Stimulated activated CD8-positive, alpha-beta memory T cell treated with anti-CD3 and anti-CD28 coated beads, Interleukin-4, amount 100 ng/mL, for 24 hours (primary cell): ENCODE measurements at places on chromosomes 2 and 18.

DNA sequence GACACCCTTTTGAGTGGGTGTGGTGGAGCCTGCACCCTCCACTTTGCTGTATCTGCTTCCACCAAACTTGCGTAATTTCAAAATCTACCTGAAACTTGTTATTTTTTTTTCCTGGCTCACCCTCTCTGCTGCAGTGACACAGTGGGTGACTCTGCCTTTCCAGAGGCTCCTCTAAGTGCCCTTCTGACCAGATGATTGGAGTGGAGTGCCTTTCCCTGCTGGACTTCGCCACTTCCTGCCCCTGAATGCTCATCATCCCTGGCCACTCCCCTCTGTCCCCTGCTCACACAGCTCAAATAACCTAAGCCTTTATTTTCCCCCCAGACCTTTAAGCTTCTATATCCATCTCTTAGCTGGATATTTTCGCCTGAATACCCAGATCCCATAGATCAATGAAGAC lies 777.5 kb upstream of the ID2 start:
- DNase-seq = no peak

- no peak for DNase-seq
Observed at GRCh38 chr2:166625670-166626069, 131.6 kb upstream of the SCN7A start.

- no peak for DNase-seq
Observed at GRCh38 chr2:217466104-217466503, 536.7 kb downstream of the TNS1 start.

DNA sequence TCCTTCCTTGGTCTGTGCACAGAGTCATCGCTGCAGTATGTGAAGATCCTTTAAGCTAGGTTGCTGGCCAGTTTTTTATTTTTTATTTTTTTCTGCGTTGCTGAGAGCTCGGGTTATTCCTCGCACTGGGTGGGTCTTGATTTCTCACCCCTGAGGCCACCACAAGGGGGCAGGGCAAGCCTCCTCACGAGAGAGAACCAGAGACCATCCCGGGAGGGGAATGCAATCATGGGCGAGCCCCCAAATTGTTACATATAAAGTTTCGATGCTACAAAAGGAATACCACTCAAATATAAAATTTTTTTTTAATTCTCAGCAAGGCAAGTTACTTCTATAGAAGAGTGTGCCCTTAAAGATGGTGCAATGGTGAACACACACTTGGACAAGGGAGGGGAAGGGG lies 24.9 kb downstream of the HTR2B start:
- no peak for DNase-seq

DNA sequence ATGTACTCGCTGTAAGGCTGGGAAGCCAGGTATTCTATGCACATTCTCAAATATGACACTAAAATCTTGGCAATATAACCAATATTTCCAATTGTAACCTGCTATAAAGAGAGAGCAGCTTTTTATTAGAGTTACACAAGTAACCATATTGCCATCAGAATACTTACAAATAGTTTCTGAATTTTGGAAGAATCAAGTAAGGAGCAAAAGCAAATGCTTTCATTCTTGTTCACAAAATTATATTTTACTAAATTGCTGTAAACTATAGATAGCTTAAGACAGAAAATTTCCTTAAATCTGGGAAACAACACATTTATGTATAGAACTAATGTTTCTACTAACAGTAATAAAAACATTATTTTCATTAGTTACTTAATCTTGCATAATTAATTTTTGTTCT lies 77.2 kb downstream of the EFEMP1 start:
- no peak for DNase-seq

DNA sequence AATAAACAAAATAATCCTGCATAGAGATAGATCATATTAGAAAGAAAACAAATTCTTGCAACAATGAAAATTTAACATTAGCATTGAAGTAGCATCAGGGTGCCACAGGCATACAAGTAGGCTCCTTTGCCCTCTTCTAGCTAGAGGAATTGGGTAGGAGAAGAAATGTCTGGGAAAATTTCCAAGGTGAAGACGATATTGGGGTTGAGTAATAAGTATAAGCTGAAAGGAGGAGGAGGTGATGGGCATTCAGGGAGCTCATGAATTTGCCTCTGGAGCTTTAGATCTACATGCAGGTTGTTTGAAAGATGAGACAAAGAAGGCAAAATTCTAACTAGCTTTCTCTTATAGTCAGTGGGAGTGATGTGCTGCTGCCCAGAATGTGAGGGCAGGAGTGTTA lies 504.9 kb downstream of the CCDC85A start:
- DNase-seq = no peak

- peak; percentile 80 for DNase-seq
Observed at GRCh38 chr2:27890146-27890923, at the start of the genes BABAM2 and RBKS. Gene BABAM2 (plus strand): TSS chr2:27890729. CDS start chr2:27894557, 3,828 bp downstream. Gene RBKS (minus strand): TSS chr2:27890387. CDS start chr2:27890345, 42 bp downstream.

- no peak for DNase-seq
Observed at GRCh38 chr2:220662431-220662830, 909.7 kb downstream of the EPHA4 start.

GRCh38 chr2:238098901-238099713 lies 1.0 kb upstream of the ESPNL start:
- no peak for DNase-seq

DNA sequence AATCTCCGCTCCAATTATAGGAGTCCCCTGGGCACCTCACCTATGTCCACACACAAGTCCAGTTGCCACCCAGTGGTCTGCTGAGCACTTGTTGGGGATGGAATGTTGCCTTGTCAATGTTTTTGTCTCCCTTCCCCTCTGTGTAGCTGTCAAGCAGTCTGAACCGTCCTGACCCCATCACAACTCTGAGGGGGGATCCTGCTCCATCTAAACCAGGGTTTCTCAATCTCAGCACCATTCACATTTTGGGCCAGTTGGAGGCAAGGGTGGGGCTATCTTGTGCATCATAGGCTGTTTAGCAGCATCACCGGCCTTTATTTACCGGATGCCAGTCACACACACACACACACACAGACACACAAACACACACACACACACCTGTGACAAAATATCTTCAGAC lies 53.0 kb downstream of the CYP26B1 start:
- DNase-seq = no peak

GRCh38 chr2:169018390-169018789 lies 12.7 kb downstream of the ABCB11 start:
- DNase-seq = no peak

DNA sequence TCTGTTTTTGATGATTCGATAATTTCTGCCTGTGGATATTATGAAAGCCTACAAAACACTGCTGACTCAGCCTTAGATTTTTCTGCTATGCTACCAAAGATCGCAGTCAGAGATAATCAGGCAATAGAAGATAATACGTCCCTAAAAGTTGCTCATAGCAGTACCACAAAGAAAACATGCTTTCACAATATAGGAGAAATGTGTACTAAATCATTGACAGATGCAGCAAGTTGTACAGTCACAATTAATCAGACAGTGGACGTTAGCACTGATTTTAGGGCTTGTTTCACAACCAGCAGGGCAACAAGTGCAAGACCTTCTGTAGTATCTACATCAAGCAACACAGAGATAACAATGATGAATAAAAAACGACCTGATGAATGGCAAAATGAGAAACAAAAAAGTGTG lies 19.5 kb downstream of the RBM44 start:
- DNase-seq = no peak

GRCh38 chr2:203951366-203951902 lies 14.9 kb downstream of the ICOS start:
- DNase-seq = no peak

GRCh38 chr18:13712400-13713131 lies 13.8 kb downstream of the FAM210A start:
- DNase-seq = no peak

GRCh38 chr2:174957050-174957449 lies 48.1 kb downstream of the CHN1 start:
- DNase-seq = no peak

- DNase-seq = no peak
Observed at GRCh38 chr2:25692737-25693445, 19.5 kb upstream of the DTNB start.

- DNase-seq = no peak
Observed at GRCh38 chr2:44774826-44775492, 166.5 kb upstream of the SIX3 start.

DNA sequence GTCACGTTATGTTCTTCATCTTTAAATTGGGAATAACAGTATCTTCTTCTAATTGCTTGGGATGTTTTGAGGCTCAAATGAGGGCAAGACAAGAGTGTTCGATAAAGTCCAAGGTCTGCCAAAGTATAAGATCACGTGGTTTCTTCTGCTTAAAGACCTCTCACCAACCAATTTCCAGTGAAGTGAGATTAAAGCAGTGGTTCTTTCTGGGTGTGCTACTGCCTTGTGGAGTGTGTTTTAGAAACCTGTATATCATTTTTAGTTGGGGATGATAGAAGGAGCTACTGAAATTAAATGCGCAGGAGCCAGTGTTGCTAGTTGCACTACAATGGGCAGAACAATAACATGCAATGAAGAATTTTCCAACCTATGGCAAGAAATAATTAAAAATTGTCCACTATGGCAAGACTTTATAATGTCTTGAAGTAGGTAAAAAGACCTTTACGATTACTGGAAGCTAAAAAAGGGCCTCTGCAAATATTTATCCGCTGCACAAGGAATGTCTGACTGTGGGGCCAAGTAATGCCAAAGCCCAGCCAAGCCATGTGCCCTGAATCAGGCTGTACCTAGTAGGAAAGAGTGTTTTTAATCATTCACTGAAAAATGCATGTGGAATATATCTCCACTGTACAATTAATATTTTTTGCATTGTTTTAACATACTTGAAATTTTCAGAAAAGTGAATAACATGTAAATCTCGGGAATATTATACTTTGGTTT lies 244.5 kb upstream of the REG3G start:
- DNase-seq = no peak

DNA sequence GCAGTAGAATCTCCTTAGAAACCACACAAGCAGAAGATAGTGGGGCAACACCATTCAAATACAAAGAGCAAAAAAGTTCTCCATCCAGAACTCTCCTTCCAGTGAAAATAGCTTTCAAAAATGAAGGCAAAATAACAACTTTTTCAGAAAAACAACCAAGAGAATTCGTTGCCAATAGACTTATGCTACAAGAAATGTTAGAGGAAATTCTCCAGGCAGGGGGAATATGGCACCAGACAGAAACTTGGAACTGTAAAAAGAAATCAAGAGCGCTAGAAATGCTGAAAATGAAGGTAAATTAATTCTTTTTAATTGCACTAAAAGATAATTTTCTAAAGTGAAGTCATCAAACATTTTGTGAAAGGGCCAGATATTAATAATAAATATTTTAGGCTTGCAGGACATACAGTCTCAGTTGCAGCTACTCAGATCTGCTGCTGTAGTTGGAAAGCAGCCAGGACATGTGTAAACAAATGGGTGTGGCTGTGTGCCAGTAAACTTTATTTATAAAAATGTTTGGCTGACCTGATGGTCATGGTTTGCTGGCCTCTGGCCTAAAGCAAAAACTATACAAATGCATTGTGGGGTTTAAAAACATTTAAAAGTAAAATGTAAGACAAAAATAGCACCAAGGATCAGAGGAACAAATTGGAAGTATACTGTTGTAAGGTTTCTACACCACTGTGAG lies 73.7 kb upstream of the TGFA start:
- DNase-seq = no peak

- no peak for DNase-seq
Observed at GRCh38 chr2:155502766-155503165, 804.3 kb downstream of the KCNJ3 start.

DNA sequence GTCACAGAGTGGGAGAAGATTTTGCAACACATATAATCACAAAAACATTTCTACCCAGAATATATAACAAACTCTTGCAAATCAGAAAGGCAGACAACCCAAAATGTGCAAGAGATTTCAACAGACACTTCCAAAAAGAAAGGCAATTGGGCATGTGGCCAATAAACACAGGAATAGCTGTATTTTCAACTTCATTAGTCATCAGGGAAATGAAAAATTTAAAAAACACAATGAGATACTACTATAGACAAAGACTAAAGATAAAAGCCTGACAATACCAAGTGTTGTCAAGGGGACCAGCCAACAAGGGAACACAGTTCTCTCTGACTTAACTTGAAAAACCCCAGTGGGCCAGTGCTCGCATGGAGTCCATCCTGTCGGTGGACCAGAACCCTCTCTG lies 40.5 kb downstream of the MTHFD2 start:
- no peak for DNase-seq

GRCh38 chr2:238512247-238512867 lies 85.6 kb downstream of the ASB1 start:
- no peak for DNase-seq

GRCh38 chr18:26813043-26813442 lies 52.5 kb downstream of the AQP4 start:
- DNase-seq = no peak

GRCh38 chr2:2328848-2329247 lies 2.2 kb downstream of the MYT1L start:
- no peak for DNase-seq

GRCh38 chr2:175883586-175884194 lies 118.4 kb downstream of the LNPK start:
- DNase-seq = no peak

DNA sequence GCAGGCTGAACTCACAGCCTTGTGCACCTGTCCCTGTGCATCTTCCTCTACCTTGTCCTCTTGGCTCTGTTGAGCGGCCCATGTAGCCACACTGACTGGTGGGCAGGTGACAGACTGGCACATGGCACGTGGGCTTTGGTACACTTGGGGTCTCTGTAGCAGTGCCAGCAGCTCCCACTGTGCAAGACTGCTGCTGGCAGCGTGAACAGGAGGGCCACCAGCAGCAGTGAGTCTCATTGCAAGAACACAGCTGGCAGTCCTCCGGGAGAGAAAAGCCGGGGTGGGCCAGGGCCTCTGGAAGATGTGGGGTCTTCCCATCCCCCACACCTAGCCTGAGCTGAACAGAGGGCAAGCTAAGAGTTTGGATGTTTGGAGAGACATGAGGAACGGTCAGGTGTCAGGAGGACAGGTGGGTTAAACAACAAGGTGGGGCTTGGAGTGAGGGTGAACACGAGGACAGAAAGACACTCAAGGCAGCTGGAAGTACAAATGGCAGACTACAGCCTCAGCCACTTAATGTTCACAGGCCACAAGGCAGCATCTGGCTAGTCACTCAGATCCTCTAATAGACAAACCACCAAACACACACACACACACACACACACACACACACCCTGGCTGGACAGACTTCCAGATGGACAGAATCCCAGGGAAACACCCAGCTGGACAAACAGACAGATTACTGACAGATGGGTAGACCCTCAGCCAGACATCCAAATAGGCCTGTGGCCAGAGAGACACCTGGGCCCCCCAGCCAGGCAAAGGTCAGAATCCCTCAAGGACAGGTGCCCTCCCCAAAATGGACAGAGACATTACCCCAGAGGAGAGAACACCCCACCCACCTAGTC lies 2.3 kb upstream of the PTPN18 start:
- no peak for DNase-seq

DNA sequence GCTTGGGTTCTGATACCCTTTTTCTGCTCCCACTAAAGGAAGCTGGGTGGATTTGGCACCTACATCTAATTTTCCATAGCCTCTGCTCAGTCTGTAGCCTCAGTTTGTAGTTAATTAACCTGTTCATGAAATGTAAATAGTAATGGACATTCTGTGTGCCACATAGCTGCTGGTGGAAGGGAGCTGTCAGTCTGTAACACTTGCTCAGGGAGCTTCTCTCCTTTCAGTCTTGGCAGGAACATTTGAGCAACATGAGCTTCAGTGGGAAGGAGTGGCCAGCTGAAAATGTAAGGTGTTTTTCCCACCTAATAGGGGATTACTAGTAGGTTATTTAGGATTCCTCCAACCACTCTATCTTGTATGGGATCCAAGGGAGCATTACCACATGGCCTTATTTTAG lies 203.4 kb downstream of the ASXL3 start:
- DNase-seq = no peak

- no peak for DNase-seq
Observed at GRCh38 chr2:191432121-191432520, 186.9 kb downstream of the MYO1B start.
